ENCODE measurements at places on chromosomes 2 and 18.

GRCh38 chr2:37323176-37323780, 1.4 kb downstream of the PRKD3 start:
- no peak for DNase-seq

DNA sequence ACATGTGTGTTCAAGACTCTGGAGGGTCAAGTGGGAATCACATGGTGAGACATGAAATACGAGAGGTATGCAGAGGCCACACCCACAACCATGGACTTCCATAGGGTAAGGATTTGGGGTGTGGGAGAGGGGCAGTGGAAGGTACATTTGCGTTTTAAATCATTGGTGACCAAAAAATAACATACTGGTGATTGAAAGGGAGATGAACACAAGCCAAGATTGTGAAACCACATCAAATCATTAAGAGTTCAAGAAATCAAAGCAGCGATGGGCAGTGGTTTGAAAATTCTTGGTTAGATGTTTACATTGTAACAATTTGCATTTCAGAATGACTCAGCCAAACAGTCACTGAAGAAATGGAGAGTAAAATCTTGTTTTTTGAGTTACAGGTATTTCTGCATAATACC, 1.9 kb upstream of the CABYR start:
- peak; percentile 21 for DNase-seq

DNA sequence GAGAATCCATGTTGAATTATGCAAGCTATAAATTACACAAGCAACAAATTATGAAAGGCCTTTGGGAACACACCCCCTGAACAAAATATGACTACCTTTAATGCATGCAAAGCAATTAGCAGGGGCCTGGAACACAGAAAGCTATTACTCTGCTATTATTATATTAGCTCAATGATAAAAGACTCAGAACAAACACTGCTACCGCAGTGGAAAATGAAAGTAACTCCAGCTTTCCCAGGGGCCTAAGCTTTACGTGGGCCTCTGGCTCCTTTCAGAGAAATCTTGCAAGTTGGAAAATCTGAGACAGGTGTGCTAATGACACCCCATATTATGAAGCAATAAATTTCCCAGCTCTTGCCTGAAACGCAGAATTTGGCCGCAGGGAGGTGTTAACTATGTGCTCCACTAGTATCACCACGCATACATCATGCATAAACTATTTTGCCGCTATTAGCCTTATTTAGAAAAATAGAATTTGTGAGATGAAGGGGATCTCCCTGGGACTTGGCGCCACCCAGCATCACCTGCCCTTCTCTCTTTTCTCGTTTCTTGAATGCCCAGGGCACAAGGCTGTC, 321.6 kb upstream of the LYPD1 start:
- DNase-seq = no peak

GRCh38 chr2:234957834-234958135, 6.0 kb downstream of the SH3BP4 start:
- DNase-seq = no peak

GRCh38 chr18:7566567-7567473, at the start of gene PTPRM:
PTPRM (plus strand) TSS chr18:7567316; CDS start chr18:7567819, 503 bp downstream.
- peak; percentile 41 for DNase-seq

GRCh38 chr18:42183746-42184145, 228.7 kb downstream of the PIK3C3 start:
- no peak for DNase-seq

DNA sequence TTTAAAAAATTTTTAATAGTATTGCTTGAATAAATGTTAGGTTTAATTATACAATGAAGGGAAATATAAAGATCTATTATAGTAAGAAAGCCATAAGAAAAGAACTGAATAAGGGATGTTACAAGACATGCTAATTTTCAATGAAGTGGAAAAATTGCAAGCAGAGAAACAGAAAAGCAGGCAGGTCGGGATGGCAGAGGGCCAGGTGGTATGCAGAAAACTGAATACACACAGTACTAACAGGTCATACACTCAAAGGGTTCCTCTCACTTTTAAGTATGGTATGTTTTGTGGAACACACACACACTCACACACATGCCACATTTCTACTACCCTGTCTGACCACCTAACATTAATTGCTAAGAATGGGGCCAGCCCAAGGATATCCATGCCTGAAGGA, 76.7 kb upstream of the DTNA start:
- no peak for DNase-seq

- DNase-seq = no peak
Observed at GRCh38 chr18:34220081-34220815, 4.5 kb downstream of the NOL4 start.

- no peak for DNase-seq
Observed at GRCh38 chr2:641164-641871, 35.9 kb downstream of the TMEM18 start.

GRCh38 chr2:101371636-101372035, 15.7 kb downstream of the CREG2 start:
- DNase-seq = no peak

DNA sequence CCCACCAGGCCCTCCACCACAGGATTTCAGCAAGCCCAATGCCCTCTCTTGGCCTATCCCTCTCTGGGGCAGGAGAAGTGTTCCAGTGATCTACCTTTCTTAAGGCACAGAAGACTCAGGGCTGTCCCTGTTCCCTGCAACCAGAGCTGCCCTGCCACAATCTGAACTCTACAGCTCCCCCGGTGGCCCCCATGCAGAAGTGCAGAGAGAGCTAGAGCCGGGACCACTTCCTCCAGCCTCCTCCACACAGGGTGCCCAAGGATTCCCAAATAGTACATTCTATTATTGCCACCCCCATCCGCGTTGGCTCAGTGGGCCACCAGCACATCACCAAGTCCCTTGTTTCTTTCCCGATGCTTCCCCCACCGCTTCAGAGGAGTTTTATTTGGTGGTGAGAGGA, 114.8 kb upstream of the PTPRM start:
- DNase-seq = no peak

- DNase-seq = no peak
Observed at GRCh38 chr2:73862987-73863386, 29.8 kb upstream of the ACTG2 start.

DNA sequence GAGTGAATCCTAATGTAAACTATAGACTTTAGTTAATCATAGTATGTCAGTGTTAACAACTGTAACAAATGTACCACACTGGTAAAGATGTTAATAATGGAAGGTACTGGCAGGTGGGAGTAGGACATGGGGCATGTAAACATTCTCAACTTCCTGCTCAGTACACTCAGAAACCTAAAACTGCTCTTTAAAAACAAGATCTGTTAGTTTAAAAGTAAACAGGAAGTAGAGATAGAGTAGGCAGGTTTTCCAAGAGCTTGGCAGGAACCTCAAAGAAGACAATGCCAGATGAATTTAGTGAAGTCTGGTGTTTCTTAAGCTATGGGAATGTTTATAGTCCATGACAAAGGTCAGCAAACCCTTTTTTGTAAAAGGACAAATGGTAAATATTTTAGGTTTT, 46.6 kb downstream of the CCDC138 start:
- DNase-seq = no peak

DNA sequence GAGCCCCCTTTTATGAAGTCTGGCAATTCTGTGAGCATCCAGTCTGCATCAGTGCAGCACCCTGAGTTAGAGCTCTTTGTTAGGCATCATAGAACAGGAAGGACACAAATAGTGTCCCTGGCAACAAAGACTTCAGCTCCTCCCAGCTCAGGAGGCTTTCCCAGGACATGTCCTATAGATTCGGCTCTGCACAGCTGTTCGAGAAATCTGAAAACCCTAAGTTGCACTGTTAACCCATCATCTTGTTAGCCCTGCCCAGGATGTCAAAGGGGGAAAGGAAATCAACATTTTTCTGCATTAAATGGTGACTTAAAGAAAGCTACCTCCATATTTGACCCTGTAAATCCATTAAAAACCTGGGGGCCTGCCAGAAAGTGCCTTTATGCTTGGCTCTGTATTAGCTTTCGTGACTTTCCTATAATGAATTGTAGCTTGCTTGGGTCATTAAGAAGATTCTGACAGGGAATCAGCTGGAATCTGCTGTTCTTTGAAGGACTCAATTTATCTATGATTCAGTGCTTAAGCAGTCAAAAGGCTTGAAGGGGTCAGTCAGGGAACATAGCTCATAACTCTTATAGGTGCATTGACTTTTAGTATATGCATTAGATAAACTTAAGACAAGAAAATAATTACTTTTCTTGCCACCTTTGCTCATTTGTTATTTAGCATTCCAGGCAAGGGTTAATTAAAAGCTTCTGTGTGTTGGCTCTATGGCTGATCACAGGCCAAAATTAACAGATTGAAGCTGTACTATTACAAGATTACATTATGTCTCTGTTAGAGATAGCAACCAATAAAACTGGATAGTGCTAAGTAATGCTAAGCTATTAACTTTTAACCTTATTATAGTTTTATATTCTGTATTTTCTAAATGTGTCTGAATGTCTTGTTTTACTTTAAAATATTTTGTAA, 20.6 kb downstream of the ERMN start:
- DNase-seq = no peak

DNA sequence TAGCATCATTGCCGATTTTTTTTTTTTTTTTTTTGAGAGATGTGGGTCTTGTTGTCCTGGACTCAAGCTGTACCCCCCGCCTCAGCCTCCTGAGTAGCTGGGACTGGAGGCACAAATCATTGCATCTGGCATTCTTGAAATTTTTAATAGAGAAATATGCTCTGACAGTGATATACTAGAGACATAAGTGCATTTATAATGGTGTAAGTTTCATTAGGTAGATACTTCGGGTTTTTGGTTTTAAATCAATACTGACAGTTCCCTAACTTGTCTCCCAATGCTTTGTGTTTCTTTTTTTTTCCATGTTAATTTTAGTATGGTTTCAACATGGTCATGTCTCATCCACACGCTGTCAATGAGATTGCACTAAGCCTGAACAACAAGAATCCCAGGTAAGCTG, 138.7 kb downstream of the PRPF40A start:
- no peak for DNase-seq

DNA sequence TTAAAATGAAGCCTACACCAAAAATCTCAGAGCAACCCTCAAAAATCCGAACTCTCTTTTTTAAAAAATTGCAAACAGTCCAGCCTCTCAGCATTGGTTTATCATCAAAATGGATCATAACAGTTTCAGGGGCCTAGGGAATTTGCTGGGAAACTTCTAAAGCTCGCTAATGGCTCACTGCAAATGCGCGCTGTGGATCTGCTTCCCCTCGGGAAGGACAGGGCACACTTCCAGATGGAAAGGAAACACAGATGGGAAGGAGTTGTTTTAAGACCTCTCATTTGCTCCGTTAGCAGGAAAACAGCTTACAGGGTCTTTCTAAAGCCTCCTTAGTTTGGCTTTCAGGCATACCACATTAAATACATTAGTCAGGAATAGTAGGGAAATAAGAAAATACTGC, 27.2 kb downstream of the FECH start:
- no peak for DNase-seq

- no peak for DNase-seq
Observed at GRCh38 chr2:98685930-98686887, 44.7 kb downstream of the MGAT4A start.

DNA sequence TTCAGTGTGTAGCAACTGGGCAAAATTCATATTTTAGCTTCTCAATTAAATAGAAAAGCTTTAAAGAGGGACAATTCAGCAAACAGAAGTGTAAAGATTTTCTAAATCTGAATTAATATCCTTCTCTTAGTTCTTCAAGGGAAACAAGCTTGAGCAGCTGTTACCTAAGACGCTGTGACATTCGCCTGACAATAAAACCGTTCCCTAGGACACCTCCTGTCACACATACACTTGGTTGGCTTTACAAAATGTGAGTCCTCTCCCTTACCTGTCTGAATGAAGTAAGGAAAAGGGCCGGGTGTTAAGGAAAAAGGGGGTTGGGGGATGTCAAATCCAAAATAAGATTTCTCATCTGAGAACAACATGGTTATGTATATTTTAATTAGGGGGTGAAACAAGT, 2.1 kb downstream of the SERTAD2 start:
- no peak for DNase-seq

DNA sequence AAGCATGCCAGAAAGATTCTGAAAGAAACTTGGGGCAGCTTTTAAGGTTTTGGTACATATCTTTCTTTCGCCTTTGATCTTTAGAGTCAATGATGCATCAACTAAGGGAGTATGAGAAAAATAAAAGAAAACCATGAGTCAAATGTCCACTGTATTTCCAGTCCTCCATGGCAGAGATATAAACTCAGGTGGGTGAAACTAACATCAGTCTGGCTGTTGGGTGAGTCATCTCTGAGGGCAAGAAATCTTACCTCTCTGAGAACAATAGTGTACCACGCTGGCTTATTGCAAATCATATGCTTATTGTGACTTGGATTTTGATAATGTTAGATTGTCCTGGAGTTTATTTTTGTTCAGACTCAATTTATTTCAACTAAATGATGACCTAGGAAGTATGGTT, 521.0 kb downstream of the PLCL1 start:
- no peak for DNase-seq

DNA sequence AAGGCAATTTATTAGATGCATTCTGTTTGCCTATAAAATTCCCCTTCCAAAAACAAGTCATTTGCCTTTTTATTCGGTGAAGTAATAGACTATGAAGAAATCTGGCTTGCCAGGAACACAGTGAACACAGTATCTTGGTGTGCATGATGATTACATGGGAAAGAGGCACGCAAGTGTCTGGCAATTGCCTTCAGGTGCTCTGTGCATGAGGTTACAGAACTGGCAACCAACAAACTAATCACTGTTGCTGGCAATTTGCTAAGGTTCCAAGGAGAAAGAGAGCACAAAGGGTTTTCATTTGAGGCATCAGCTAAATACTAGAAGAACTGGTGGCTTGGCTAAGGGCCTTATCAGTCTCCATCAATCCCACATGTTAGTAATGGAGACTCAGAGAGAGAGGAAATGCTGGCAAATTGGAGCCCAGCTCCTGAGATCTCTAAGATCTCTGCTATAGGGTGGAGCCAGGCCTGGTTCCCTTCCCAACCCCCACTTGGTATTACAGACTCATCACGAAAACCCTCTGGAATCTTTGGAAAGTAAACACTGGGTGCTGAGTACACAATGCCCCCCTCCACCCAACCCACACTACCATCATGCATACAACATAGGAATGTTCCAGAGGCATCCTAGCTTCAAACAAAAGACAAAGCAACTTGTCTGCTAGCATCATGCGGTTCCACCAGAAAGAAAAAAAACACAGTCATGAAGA, 10.4 kb downstream of the RNF152 start:
- DNase-seq = no peak

Data from CD4-positive, alpha-beta T cell treated with Interleukin-17A for 1 hour (primary cell).